ENCODE measurements at places on chromosomes 2 and 18. TPM values are rescaled to one million over a fixed set of nuclear protein-coding genes. Genes with fewer than 3 reads are reported as not detected.

MOGAT1 gene
- not detected for total RNA-seq

GCG gene
- not detected for total RNA-seq

CNRIP1 gene
- 7.6 TPM for total RNA-seq

GRCh38 chr2:55490554-55490953 lies 29.0 kb upstream of the CFAP36 start:
- DNase-seq: peak; percentile 98

GRCh38 chr2:136013136-136013685 lies 27.8 kb upstream of the DARS1 start:
- DNase-seq: no peak

DNA sequence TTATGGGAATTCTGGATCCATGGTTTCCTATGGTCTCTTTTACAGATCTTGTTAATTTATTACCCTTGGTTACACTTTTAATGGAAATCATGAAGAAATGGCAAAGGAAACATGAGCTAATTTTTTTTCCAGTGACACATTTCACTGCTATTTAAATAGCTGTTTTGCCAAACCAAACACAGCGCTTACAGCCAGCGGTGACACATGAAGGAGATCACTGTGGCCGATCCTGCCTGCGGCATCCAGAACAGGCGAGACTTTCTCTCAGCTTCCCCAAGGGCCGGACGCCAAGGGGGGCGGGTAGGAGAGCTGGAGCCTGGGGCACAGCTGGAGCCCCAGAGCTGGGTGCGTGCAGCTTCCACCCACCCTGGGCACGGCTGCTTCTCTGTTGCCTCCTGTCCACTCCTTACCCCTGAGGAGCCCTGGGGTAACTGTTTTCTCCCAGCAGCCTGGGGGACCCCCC lies 81.4 kb upstream of the PKDCC start:
- peak; percentile 97 for DNase-seq

DNA sequence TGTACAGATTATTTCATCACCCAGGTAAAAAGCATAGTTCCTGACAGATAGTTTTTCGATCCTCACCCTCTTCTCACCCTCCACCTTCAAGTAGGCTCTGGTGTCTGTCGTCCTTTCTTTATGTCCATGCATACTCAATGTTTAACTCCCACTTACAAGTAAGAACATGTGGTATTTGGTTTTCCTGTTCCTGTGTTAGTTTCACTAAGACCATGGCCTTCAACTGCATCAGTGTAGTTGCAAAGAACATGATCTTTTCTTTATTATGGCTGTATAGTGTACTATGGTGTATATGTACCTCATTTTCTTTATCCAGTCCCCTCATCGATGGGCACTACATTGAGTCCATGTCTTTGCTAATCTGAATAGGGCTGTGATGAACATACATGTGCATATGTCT lies 184.2 kb downstream of the KCNJ3 start:
- DNase-seq: no peak

GRCh38 chr2:229446350-229446749 lies 175.3 kb upstream of the PID1 start:
- peak; percentile 27 for DNase-seq

GRCh38 chr2:96100893-96101304 lies 15.5 kb downstream of the ADRA2B start:
- DNase-seq: no peak

DNA sequence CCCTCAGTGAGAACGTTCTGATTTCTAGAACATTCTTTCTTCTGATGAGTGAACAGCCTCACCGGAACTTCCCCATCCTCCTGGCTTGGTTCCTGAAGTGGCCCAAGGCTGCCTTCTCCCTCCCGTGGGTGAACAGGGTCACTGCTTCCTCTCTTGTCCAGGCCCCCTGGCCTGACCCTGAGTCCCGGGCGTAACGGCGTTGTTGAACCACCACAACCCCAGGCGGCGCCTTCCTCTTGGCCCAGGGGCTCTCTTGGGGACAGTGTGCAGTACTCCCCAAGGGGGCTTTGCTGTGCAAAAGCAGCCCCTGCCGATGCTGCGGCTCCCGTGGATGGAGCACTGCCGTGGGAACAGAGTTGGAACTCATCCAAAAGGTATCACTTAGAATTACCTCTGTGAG lies 147.2 kb downstream of the TSN start:
- DNase-seq: no peak

All from myocyte (in vitro differentiated cells).